ENCODE measurements at places on chromosomes 7 and 10.

- no peak for DNase-seq
Observed at GRCh38 chr7:80997841-80998240, 79.0 kb upstream of the SEMA3C start.

GRCh38 chr10:113820507-113820906 lies 33.4 kb downstream of the DCLRE1A start:
- no peak for DNase-seq

DNA sequence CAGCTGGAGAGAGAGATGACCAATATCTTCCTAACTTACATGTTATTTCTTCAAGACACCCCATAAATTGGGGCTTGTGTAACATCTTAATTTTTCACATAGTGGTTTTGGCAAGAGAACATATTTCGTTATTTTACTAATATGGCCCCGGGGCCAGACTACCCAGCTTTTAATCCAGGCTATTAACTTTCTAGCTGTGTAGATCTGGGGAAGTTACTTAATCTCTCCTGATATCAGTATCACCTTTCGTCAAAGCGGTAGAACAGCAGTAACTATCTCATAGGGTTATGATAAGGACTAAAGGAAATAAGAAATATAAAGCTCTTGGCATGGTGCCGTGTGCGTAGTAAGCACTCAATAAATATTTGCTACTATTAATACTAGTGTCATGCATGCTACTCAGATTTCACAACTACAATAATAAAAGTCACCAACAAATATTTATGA lies 71.6 kb upstream of the LYZL1 start:
- no peak for DNase-seq

DNA sequence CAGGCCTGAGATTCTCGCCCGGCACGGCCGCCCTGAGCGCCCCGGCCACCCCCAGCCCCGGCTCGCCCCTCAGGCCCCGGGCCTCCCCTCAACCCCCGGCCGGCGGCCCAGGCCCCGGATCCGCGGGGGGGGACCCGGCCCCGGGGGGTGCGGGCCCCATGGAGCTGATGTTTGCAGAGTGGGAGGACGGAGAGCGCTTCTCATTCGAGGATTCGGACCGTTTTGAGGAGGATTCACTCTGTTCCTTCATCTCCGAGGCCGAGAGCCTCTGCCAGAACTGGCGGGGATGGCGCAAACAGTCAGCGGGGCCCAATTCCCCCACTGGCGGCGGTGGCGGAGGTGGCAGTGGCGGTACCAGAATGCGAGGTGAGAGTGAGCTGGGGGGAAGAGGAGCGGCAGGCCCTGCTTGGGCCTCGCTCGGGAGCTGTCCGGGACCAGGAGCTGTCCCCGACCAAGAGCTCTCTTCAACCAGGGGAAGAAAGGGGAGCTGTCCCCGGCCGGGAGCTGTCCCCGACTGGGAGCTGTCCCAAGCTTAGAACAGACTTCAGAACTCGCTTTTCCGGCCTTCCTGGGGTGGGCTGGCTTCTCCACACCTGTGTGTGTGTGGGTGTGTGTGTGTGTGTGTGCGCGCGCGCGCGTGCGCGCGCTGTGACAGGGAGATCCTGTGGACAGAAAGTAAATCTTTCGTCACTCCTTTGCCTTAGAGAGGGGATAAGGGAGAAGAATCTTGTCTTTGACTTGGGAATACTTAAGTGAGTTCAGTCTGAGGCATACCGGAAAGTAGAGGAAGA lies 510 bp downstream of the ZSWIM8 start:
- no peak for DNase-seq

- peak; percentile 43 for DNase-seq
Observed at GRCh38 chr7:48084727-48085432, 4.2 kb upstream of the UPP1 start.

- DNase-seq, result no peak
Observed at GRCh38 chr7:84317536-84317935, 122.9 kb upstream of the SEMA3A start.

GRCh38 chr7:5689118-5689517 lies 92.3 kb downstream of the RNF216 start:
- DNase-seq, result no peak

- no peak for DNase-seq
Observed at GRCh38 chr10:109327266-109327665, 596.0 kb downstream of the XPNPEP1 start.

- no peak for DNase-seq
Observed at GRCh38 chr7:98831641-98832221, 38.1 kb downstream of the TMEM130 start.

DNA sequence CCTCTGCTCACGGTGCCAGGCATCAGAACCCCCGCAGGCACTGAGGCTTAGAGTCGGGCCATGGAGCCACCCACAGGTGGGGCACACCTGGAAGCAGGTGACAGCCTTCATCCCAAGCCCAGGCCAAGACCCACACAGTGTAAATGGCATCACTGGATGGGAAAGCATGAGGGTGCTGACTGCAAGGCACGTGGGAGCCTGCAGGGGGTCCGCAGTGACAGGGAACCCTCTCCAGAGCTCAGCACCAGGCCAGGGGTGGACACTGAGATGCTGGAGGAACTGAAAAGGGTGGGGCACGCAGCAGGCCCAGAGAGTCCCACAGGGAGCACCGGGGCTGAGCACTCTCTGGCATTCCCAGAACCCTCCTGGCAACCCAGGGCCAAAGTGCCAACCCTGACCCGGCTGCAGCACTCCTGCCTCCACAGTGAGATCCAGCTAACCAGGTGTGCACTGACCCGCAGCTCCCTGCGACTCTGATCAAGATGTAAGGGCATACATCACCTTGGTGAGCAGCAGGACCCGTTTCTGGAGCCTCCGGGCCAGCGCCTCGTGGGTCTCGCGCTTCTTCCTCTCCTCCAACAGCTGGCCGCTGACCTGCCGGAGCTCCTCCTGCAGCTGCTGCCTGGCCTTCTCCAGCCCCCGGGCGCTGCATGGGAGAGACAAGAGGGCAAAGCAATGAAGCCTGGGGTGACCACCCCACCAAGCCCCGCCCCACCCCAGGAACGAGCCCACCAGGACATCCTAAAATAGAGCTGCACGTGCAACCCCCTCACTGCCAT lies 163.9 kb downstream of the MAD1L1 start:
- DNase-seq, result no peak

- DNase-seq, result no peak
Observed at GRCh38 chr7:114903131-114903530, 18.8 kb upstream of the MDFIC start.

DNA sequence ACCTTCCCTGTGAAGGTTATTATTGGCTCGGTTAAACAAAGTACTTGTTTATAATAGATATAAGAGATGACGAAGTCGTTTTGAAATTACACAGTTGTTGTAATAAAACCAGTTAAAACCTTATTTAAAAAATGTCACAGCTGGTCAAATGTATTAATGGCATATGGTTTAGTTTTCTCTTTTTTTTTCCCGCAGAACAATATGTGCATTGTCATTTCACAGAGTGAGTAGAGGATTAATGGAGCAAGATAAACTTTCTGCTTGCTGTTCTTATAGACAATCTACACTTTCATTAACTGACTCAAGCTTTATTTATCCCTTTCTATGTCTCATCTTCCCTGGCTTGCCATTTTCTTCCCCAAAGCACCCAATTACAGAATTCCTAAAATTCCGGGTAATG lies 404.3 kb upstream of the NPVF start:
- no peak for DNase-seq

DNA sequence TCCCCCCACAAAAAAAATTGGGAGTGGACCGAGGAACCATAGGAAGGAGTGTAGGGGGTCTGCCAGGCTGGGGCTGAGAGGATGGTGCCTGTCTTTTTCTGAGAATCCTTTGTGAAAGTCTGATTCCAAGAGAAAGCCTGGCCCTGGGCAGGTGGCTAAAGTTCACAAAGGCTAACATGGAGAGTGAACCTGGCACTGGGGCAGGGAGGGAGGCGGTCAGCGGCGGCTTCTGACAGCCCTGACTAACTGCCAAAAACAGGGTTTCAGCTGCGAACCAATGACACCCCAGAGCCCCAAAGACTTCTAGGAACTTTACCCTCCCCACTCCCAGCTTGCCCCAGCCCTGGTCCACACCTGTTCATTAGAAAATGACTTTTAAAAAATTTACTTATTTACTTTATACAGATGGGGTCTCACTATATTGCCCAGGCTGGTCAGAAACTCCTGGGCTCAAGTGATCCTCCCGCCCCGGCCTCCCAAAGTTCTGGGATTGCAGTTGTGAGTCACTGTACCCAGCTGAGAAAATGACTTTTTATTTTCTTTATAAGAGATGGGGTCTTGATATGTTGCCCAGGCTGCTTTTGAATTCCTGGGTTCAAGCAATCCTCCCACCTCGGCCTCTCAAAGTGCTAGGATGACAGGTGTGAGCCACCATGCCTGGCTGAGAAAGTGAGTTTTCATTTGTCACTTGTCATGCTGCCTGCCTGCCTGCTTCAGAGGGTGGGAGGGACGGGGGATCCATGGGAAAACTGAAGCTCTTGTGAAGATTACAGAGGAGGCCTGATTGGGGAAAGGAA lies 61.0 kb upstream of the DUSP5 start:
- DNase-seq, result no peak

DNA sequence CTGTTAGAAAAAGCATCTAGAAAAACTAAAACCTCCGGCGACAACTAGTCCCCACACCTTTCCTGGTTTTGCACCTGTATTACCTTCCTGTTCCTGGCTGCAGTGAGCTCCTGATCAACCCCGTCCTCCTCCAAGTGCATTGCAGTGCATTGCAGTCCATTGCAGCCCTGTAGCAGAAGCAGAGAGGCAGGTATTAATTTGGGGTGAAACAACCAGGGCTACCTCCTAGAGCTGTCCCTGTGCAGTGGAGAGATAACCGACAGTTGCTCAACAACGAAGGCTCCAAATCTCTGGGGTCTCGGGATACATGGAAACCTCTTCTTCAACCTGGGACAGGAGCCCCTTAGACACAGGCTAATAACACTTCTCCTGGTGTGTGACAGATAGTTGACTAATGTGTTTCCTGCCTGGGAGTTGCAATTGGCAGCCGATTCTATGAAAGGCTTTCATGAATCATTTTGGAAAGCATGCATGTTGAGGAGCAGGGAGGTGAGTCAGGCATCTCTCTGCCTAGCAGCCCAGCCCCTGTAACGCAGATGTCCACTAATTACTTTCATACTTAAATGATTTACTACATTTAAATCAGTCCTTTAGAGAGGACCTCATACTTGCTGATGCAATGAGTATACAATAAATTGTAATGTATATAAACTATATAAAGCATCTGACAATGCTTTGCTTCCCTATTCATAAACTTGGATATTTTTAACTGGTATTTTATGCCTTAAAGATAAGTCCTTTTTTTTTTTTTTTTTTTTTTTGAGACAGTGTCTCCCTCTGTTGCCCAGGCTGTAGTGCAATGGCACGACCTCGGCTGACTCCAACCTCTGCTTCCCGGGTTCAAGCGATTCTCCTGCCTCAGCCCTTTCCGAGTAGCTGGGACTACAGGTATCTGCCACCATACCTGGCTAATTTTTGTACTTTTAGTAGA lies 59.0 kb downstream of the PRR15 start:
- DNase-seq, result no peak

- DNase-seq, result no peak
Observed at GRCh38 chr7:114944745-114945625, 23.1 kb downstream of the MDFIC start.

- no peak for DNase-seq
Observed at GRCh38 chr7:94243066-94243711, 151.5 kb upstream of the COL1A2 start.

DNA sequence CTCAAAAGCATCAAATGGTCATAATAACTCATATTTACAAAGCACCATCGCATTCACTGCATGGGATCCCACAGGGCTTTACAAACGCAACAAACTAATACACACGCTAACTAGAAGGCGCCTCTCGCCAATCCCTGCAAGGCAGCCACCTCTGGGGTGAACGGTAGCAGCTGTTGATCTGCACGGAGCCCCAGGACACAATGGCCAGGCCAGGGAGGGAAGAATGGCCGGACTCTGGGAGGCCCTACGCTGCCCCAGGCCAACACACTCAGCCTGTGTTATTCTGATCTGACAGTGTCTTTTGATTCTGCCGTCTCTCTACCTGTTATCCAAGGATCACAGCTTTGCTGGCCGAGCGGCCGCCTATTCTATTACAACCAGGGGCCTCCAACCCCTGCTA lies 41.8 kb downstream of the HABP2 start:
- no peak for DNase-seq

- DNase-seq, result no peak
Observed at GRCh38 chr10:58023341-58024073, 244.2 kb downstream of the IPMK start.

- no peak for DNase-seq
Observed at GRCh38 chr7:47049234-47049774, 532.6 kb downstream of the TNS3 start.

- DNase-seq, result no peak
Observed at GRCh38 chr10:133021963-133022775, 65.6 kb upstream of the ADGRA1 start.

GRCh38 chr7:116772423-116772863 lies 89.9 kb upstream of the CAPZA2 start:
- DNase-seq, result no peak

DNA sequence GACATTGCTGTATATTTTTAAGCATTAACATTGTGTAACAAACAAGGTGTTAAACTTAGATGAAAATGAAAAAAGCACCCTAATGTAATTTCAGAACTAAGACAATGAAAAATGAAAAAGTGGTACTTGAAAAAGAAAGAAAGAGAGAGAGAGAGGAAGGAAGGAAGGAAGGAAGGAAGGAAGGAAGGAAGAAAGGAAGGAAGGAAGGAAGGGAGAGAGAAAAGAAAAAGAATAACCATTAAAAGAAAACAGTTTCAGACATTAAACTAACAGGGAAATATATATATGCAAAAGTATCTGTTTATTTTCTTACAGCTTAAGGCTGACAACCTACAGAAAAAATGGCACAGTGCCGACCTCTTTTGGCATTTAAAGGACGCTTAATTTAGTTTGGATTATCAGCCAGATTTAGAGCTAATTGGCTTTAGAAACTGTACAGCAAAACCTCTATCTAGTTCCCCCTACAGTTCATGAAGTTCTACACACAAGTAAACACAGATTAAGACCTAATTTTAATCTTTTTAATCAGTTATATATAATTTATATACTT lies 13.8 kb downstream of the MTERF1 start:
- DNase-seq, result no peak

- DNase-seq, result no peak
Observed at GRCh38 chr7:81638198-81638597, 131.6 kb downstream of the HGF start.

DNA sequence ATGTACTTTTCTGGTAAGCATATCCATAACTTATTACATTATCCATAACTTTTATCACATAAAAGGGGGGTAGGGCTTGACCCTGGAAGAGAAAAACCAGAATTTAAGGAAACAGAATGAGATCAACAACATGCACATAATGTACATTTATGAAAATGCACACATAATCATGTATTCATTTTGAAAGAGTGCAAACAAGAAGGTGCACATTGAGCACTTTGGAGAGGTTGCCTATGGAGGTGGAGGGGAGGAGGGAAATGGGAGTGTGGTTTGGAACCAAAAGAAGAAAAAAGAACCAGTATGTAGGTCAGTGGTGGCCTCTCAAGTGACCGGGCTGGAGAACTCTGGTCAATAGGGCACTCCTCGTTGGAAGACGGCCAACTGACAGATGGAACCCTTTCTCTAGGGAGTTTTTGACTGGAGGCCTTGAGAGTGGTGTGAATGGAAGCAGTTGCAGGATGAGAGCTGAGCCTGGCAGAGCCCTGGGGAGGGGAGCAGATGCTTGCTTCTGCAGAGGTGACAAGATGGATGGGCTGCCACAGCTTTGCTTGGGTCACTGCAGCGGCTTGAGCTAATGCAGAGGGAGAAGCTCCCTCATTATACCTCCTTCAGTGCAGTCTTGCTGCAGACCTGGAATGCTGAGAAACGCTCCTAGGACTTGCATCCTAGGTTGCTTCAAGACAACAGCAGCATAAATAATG lies 192.7 kb downstream of the SEC23IP start:
- no peak for DNase-seq

GRCh38 chr10:29681676-29682448 lies 47.1 kb upstream of the SVIL start:
- no peak for DNase-seq

Data from GDM1 (cell line).